ENCODE measurements at places on chromosomes 2 and 18.
A peak's percentile ranks its signal among the peaks of the same experiment; 100 is the strongest.

DNA sequence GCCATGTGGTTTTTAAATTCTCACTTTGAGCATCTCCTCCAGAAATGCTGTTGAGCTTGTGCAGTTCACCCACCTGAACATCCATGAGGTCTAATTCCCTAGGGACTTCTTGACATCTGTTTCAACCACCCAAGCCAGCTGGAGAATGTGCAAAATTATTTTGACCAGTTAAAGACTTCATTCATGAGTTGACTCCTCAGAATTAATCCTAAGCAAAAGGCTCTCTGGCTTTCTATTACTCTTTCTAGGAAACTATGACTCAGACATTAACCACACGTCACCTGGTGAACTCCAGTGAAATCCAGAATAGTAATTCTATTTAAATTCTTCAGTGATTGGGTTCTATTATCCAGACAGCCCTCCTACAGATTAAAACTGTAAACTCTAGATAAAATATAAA, 247.5 kb downstream of the NBAS start:
- no peak for DNase-seq

GRCh38 chr18:2570772-2571199, 519 bp downstream of the METTL4 start:
- no peak for DNase-seq

- DNase-seq, result no peak
Measured at GRCh38 chr2:191617575-191617974, 60.4 kb upstream of the NABP1 start.

GRCh38 chr2:107285621-107286299, 399.8 kb upstream of the ST6GAL2 start:
- DNase-seq, result no peak

- no peak for DNase-seq
Measured at GRCh38 chr2:24771061-24771460, 22.1 kb downstream of the PTRHD1 start.

GRCh38 chr2:223019987-223020717, 31.8 kb upstream of the KCNE4 start:
- no peak for DNase-seq

- DNase-seq, result no peak
Measured at GRCh38 chr2:217656316-217656715, 346.5 kb downstream of the TNS1 start.

GRCh38 chr2:33607251-33607721, 8.2 kb upstream of the FAM98A start:
- no peak for DNase-seq

DNA sequence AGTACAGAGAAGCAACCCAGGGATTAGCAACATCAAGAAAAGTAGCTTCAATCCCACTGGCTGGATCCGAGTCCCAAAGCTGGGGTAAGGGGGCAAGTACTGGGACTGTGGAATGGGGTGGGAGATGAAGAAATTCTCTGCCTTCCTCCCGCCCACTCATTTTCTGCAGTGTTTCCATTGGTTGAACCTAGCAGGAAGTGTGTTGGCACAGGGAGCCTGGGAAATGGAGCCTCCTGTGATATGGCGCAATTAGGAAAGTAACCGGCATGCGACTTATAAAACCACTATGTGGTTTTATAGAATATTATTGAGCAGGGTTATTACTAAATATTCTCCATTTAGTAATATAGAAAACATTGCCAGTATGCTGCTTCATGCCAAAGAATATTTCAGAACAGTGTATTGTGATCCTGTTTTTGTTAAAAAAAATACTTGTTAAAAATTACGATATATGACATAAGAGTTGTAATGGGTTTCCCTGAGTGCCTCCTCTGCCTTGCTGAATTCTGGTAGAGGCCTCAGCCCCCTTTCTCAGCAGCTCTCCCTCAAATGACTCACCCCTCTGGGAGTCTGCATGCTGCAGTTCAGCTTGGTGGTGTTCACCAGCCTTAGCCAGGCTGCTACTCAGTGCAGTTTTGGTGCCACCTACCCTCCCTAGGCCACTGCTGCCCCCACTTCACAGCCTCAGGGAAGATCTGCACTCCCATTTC, 60.5 kb downstream of the HK2 start:
- DNase-seq, result no peak

DNA sequence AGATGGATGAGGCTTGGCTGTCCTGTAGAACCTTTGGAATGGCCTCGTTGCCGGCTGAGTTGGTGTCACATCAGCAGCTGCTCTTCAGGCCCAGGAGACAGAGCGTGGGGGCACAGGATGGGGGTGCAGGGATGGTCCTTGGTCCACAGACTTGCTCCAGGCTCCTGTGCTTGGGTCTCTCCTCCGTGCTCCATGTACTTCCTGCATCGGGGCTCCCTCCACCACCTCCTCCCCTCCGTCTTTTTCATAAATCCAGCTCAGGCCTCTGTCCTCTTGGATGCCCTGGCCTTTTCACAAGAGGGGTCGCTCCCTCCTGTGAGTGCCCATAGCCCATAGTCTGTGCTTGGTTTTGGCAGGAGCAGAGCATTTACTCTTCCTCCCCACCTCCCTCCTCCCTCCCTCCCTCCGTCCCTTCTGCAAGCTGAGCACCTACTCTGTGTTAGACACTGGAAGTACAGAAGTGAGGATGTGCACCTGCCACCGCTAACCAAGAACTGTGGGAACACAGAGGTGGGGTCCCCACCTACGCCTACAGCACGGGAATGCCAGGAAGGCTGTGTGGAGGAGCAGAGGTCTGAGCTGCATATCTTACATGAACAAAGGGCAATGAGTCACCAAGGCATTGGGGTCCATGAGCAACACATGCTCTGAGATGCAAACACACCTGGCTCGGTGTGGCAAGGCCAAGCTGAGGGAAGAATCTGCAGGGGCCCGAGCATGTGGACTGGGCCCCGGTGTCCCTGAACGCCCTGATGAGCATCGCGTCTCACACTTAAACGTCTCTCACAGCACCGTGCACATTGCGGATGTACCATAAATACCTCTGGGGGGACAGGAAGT, 458.7 kb upstream of the HS6ST1 start:
- peak; percentile 18 for DNase-seq

Measured in activated naive CD4-positive, alpha-beta T cell treated with anti-CD3 and anti-CD28 coated beads, Interleukin-2, amount 50 U/mL, for 72 hours (primary cell).